ENCODE measurements at places on chromosomes 16 and 17. TPM values are rescaled to one million over a fixed set of nuclear protein-coding genes. Genes with fewer than 3 reads are reported as not detected.

TBC1D3 gene
- total RNA-seq: not detected

CRLF3 gene
- 49.5 TPM for total RNA-seq

CSH1 gene
- not detected for total RNA-seq

HOXB9 gene
- total RNA-seq: 0.27 TPM

FN3K gene
- 2.7 TPM for total RNA-seq

DNA sequence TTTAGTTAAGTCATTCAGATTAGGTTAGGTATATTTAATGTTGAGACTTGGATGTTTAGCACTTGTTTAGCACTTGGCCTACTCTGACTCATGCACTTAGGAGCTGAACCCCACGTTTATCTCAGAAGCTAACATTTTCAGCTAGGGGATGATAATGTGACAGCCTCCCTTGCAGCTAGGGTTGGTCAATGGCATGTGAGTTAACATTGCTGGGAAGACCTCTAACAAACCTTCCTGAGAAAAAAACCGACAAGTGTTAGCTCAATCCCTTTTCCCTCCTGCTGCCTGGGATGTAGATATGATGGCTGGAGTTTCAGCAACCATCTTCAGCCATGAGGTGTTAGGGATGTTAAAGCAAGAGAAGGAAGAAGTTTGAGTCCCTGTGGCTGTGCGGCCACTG lies 185.0 kb upstream of the FOXF1 start:
- no peak overlapping the region for H3K27ac ChIP-seq
- H3K27me3 ChIP-seq: peaks cover 14% of the 10 kb centered on the region
- DNase-seq: no peak
- no peaks in the 10 kb centered on the region for H3K36me3 ChIP-seq

- H3K27ac ChIP-seq: peak overlapping the region; percentile 99
- H3K4me3 ChIP-seq: peak overlapping the region; percentile 94
- peak; percentile 42 for DNase-seq
- peaks cover 17% of the 10 kb centered on the region for H3K4me1 ChIP-seq
These were observed 805 bp upstream of the C16orf95 start for GRCh38 chr16:87317750-87318644.

DNA sequence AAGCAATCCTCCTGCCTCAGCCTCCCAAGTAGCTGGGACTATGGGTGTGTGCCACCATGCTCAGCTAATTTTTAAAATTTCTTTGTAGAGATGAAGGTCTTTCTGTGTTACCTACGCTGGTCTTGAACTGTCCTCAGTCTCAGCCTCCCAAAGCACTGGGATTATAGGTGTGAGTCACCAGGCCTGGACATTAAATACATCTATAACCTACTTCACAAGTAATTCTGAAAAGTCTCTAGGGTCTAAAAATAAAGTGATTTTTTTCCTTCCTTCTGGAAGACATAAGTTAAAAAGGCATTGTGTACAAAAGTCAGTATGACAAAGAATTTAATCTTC lies 118.3 kb downstream of the PARN start:
- no peaks in the 10 kb centered on the region for H3K4me1 ChIP-seq
- peaks cover 2% of the 10 kb centered on the region for H3K36me3 ChIP-seq
- H3K27me3 ChIP-seq: no peaks in the 10 kb centered on the region
- no peak overlapping the region for H3K27ac ChIP-seq

DNA sequence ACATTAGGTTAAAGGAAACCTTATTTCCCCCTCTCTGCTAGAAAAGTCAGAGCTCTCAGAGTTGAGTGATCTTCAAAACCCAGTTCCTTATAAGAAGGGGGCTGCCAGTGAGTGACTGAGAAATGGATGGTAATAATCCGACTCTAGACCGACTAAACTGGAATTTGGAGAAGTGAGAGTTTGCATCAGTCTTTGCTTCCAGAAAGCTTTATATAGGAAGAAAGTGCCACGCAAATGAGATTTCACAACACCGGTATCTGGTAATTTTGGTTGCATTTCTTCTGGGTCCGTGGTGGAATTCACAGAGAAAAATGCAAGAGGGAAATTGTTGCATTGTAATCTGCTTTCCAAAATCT lies 271.4 kb downstream of the MAF start:
- peaks cover 21% of the 10 kb centered on the region for H3K27me3 ChIP-seq
- no peak for DNase-seq
- no peak overlapping the region for H3K27ac ChIP-seq
- peaks cover 6% of the 10 kb centered on the region for H3K4me1 ChIP-seq
- H3K36me3 ChIP-seq: no peaks in the 10 kb centered on the region
- no peak overlapping the region for H3K4me3 ChIP-seq

GRCh38 chr17:81111066-81111465 lies 54.2 kb upstream of the PVALEF start:
- no peak overlapping the region for H3K4me3 ChIP-seq
- no peak for DNase-seq
- no peak overlapping the region for H3K27ac ChIP-seq
- peaks cover 5% of the 10 kb centered on the region for H3K4me1 ChIP-seq
- H3K36me3 ChIP-seq: no peaks in the 10 kb centered on the region

DNA sequence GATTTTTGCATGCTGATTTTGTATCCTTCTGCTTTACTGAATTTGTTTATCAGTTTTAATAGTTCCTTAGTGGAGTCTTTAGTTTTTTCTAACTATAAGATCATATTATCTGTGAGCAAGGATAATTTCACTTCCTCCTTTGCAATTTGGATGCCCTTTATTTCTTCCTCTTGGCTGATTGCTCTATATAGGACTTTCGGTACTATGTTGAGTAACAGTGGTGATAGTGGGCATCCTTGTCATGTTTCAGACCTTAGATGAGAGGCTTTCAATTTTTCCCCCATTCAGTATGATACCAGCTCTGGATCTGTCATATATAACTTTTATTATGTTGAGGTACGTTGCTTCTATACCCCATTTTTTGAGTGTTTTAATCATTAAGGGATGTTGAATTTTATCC lies 224.5 kb upstream of the CNTNAP4 start:
- no peak for DNase-seq
- H3K27ac ChIP-seq: no peak overlapping the region
- H3K36me3 ChIP-seq: no peaks in the 10 kb centered on the region
- no peak overlapping the region for H3K4me3 ChIP-seq
- H3K4me1 ChIP-seq: no peaks in the 10 kb centered on the region
- H3K27me3 ChIP-seq: no peaks in the 10 kb centered on the region

GRCh38 chr16:81442220-81442915 lies 2.2 kb upstream of the CMIP start:
- DNase-seq: no peak
- no peaks in the 10 kb centered on the region for H3K36me3 ChIP-seq
- H3K27ac ChIP-seq: no peak overlapping the region
- H3K4me3 ChIP-seq: no peak overlapping the region
- peaks cover 34% of the 10 kb centered on the region for H3K27me3 ChIP-seq

- H3K4me3 ChIP-seq: no peak overlapping the region
- no peak for DNase-seq
- no peaks in the 10 kb centered on the region for H3K27me3 ChIP-seq
- H3K27ac ChIP-seq: no peak overlapping the region
- peaks cover 16% of the 10 kb centered on the region for H3K4me1 ChIP-seq
These were observed 328.6 kb downstream of the MAP2K6 start for GRCh38 chr17:69743091-69743490.

GRCh38 chr16:27463741-27464591 lies 62.0 kb downstream of the IL21R start:
- no peak overlapping the region for H3K4me3 ChIP-seq
- no peaks in the 10 kb centered on the region for H3K27me3 ChIP-seq
- peak overlapping the region; percentile 63 for H3K27ac ChIP-seq
- peaks cover 13% of the 10 kb centered on the region for H3K4me1 ChIP-seq

- H3K4me1 ChIP-seq: peaks cover 51% of the 10 kb centered on the region
- no peak for DNase-seq
- no peaks in the 10 kb centered on the region for H3K27me3 ChIP-seq
- peaks cover 2% of the 10 kb centered on the region for H3K36me3 ChIP-seq
- H3K27ac ChIP-seq: no peak overlapping the region
- no peak overlapping the region for H3K4me3 ChIP-seq
These were observed 283.1 kb downstream of the SEC14L1 start for GRCh38 chr17:77423589-77424451.

- no peak for DNase-seq
- peaks cover 10% of the 10 kb centered on the region for H3K27me3 ChIP-seq
- no peak overlapping the region for H3K27ac ChIP-seq
- no peaks in the 10 kb centered on the region for H3K36me3 ChIP-seq
- H3K4me3 ChIP-seq: no peak overlapping the region
- H3K4me1 ChIP-seq: no peaks in the 10 kb centered on the region
These were observed 28.2 kb downstream of the CMTR2 start for GRCh38 chr16:71260995-71261394.

DNA sequence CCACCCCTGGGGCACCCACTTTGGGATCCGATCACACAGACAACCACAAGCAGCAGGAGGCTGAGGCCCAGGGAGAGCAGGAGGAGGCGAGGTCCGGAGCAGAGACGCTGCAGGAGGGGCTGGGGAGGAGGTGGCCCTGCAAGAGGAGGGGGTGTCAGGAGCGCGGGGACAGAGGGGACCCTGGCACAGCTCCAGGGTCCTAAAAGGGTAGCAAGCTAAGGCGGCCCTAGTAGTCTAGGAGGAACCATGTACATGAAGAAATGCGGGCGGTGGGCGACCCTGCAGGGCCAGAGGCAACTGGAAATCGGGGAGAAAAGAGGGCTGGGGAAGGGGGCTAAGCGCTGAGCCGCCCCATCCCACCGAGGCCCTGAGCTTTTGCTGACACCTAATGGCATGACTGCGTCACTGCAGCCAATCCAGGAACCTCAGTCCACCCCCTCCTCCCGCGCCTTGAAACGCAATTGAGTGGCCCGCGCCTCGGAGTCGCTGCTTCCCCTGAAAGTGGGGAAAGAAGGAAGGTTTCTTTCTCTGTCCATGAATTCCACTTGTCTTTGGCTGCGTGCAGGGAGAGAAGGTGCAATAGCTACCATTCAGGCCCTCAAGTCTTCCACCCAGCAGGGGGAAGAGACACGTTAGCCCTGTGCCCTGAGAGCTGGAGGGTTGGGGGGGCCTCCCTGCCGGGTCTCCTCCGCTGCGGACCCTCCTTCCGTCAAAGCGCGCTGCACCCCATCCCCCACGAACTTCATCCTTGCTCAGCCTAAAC lies 1.8 kb downstream of the ASGR1 start:
- peak; percentile 58 for DNase-seq
- H3K4me3 ChIP-seq: peak overlapping the region; percentile 74
- H3K4me1 ChIP-seq: peaks cover 10% of the 10 kb centered on the region
- no peak overlapping the region for H3K27ac ChIP-seq
- peaks cover 12% of the 10 kb centered on the region for H3K27me3 ChIP-seq
- H3K36me3 ChIP-seq: no peaks in the 10 kb centered on the region

DNA sequence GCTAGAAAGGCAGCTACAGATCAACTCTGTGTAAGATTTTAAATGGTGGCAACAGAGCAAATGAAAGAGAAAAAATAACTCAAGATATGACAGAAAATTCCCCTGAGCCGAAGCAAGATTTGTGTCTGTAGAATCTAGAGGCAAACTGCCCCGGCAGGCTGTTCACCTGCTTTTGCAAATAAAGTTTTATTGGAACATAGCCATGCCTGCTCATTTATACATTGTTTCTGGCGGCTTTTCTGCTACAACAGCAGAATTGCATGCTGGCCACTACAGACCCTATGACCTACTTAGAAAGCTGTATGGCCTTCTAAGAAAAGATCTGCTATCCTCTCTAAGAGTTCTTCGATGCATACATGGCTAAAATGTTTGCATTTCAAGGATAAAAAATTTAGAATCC lies 119.5 kb downstream of the SALL1 start:
- no peak for DNase-seq
- peaks cover 3% of the 10 kb centered on the region for H3K27me3 ChIP-seq
- no peaks in the 10 kb centered on the region for H3K36me3 ChIP-seq
- no peak overlapping the region for H3K4me3 ChIP-seq

DNA sequence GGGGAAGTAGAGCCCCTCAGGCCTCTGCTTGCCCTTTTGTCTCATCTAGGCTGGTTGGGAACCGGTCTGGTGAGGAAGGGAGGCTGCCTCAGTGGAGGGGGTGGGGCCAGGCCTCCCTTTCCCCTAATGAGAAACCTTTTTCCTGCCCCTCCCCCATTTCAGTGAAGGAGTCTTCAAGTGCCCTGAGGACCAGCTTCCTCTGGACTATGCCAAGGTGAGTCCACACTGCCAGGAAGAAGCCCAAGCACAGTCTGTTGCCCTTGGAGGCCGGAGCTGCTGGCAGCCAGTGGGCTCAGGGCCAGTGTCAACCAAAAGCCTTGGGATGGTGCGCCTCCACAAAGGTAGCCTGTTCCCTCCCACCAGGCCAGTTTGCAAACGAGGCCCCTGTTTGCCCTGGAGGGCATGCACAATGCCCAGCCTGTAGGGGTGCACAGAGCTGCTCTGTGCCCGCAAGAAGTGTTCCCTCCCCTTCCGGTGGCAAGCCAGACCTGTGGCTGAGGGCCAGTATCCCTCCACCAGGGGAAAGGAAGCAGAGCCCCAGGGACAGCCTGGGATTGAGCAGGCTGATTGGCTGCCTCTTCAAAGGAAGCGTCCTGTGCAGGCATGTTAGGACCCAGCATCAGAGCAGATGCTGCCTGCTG lies 3.4 kb downstream of the TRAF4 start:
- H3K4me3 ChIP-seq: peak overlapping the region; percentile 90
- peaks cover 34% of the 10 kb centered on the region for H3K36me3 ChIP-seq
- peak overlapping the region; percentile 29 for H3K27ac ChIP-seq
- H3K4me1 ChIP-seq: peaks cover 26% of the 10 kb centered on the region
- H3K27me3 ChIP-seq: no peaks in the 10 kb centered on the region

DNA sequence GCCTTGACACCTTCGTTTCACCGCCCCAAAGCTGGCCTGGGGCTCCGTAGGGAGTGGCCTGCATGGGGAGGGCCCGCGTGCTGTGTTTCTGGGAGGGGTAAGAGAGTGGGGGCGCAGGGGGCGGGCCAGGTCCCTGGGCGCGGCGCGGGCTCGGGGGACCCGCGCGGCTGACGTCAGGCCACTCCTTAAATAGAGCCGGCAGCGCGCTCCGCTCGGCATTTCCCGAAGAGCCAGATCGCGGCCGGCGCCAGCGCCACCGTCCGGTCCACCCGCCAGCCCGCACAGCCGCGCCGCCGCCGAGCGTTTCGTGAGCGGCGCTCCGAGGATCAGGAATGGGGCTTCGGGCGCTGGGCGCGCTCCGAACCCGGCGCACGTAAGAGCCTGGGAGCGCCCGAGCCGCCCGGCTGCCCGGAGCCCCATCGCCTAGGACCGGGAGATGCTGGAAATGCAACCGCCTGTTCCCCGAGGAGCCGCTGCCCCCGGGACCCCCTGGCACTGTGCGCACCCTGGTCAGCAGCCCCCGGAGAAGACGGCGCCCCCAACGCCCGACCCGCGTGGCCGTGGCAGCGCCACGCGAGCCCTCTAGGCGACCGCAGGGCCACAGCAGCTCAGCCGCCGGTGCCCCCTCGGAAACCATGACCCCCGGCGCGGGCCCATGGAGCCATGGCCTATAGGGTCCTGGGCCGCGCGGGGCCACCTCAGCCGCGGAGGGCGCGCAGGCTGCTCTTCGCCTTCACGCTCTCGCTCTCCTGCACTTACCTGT lies at the start of gene HS3ST2:
TSS of gene HS3ST2 (plus strand) at position 215 of the 763 bp plus-strand sequence. CDS start at position 664, 449 bp downstream.
- H3K27me3 ChIP-seq: peaks cover 44% of the 10 kb centered on the region
- no peaks in the 10 kb centered on the region for H3K4me1 ChIP-seq
- no peak within 1 kb of the TSS for H3K27ac ChIP-seq
- DNase-seq: no peak
- no peaks in the 10 kb centered on the region for H3K36me3 ChIP-seq
